Stimulated activated CD4-positive, alpha-beta T cell treated with anti-CD3 and anti-CD28 coated beads, Interleukin-15, amount 100 ng/mL, for 1 hour (primary cell): ENCODE measurements at places on chromosomes 12 and 14.

DNA sequence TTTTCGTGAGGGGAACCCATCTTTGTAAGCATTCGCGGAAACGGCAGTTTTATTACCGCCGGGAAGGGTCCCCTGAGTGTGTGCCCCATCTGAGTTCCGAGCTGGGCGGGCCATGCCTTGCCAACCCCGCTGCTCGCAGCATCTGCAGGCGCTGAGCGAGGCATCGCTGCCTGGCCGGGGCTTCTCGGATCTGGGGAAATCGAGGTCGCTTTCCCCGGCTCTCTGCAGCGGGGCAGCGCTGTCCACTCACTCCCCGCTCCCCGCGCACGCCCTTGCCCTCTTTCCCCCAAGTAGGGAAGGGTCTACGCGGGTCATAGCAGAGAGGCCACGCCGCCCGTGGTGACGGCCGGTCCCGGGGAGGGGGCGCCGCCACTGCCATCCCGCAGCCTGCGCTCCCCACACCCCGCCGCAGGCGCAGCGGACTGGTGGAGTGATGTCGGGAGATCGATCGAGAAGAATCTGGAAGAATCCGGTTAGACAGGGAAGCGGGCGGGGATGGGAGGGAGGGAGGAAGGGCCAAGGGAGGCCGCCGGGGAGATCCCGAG, 507 bp upstream of the FKBP4 start:
- no peak for DNase-seq

GRCh38 chr14:62957562-62957961, 87.7 kb downstream of the KCNH5 start:
- DNase-seq, result no peak

GRCh38 chr12:68913682-68914081, 19.3 kb downstream of the CPM start:
- DNase-seq, result no peak

- no peak for DNase-seq
Observed at GRCh38 chr12:107780298-107780697, 5.8 kb downstream of the ASCL4 start.

DNA sequence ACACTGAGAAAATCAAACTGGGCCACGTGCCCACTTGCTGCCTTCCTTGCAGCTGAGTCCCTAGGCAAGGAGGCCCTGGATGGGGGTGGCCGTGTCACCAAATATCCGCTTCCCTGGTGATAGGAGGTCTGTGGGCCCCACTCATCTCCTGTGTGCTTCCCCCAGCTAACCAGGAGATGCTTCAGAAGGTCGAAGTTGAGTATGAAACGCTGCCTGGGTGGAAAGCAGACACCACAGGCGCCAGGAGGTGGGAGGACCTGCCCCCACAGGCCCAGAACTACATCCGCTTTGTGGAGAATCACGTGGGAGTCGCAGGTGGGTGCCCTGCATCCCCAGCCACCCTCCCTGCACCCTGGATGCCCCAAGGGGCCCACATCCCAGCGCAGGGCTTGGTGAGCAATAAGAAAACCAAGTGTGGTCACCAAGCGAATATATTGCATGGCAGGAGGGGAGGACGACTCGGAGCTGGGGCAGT, 6.8 kb upstream of the SIVA1 start:
- no peak for DNase-seq
